Foreskin melanocyte (primary cell): ENCODE measurements at places on chromosomes 3 and 15.

GRCh38 chr3:2540115-2540514 lies 441.4 kb downstream of the CNTN4 start:
- DNase-seq = no peak

DNA sequence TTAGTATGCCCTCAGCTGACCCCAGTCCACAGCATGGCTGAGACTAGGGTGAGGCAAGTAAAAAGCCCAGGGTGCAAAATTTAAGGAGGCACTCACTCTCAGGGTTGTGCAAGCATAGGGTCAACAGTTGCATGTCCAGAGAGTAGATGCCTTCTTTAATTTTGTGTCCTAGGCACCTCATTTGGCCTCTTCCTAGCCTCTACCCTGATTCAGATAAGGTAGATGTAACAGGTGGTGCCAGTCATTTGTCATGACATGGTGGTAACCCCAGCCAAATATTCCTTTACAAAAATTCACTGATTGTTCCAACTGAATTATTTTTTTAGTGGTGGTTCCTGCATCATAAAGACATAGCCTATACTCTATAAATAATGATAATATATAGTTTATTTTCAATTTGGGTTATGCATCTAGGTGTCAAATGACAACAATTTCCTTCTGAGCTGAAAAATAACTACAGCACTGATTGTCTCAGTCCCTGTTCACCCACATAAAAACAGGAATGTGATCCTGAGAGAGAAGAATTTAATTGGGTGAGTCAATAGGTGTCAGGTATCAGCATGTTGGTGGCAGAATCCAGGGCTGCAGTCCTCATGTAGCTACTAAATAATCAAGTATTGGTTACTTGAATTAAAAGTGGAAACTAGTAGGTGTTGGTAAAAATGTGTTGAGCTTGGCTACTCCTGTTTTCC lies 44.2 kb upstream of the TIPARP start:
- DNase-seq = no peak

DNA sequence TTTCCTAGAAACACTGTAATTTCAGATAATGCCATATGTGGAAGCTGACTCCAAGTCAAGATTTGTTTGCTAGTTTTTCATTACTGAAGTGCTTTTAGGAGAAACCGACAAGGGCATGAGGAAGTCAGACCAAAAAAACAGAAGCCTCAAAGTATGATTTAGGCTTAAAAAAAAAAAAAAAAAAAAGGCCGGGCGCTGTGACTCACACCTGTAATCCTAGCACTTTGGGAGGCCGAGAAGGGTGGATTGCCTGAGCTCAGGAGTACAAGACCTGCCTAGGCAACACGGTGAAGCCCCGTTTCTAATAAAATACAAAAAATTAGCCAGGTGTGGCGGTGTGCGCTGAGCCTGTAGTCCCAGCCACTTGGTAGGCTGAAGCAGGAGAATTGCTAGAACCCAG lies 11.6 kb downstream of the RPL15 start:
- DNase-seq = no peak

GRCh38 chr3:184359610-184360009 lies 1.8 kb downstream of the CLCN2 start:
- DNase-seq = no peak

- DNase-seq = no peak
Observed at GRCh38 chr15:61318802-61319525, 89.9 kb upstream of the RORA start.

DNA sequence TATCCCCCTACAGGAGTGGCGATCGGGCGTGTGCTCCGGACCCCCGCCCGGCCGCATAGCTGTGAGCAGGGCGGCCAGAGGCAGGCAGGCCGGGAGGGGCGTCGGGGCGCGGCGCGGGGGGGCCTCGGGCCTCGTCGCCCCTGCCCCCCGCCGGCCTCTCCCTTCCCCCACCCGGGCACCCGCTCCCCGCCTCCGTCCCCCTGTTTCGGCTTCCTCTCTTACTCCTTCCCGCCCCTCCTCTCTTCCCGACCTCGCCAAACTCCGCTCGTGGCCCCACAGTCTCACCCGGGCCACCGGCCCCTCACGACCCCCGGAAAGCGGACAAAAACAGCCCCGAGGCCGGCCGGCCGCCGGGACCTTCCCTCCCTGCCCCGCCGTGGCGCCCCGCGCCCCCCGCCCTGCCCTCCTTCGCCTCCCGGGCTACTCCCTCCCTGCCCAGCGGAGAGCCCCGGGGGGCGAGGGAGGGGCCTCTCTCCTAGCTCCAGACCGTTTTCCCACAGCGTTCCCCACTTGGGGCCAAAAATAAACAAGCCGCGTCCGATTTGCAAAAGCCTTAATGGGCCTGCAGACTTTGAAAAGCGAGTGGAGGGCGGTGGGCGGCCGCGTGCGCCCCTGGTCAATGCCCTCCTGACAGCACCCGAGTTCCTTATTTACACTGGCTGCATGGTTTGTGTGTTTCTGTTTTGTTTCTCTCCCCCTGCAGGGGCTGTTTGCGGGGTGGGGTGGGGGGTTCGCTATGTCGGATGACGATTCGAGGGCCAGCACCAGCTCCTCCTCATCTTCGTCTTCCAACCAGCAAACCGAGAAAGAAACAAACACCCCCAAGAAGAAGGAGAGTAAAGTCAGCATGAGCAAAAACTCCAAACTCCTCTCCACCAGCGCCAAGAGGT lies 1.0 kb downstream of the UBE2E1 start:
- DNase-seq = no peak

DNA sequence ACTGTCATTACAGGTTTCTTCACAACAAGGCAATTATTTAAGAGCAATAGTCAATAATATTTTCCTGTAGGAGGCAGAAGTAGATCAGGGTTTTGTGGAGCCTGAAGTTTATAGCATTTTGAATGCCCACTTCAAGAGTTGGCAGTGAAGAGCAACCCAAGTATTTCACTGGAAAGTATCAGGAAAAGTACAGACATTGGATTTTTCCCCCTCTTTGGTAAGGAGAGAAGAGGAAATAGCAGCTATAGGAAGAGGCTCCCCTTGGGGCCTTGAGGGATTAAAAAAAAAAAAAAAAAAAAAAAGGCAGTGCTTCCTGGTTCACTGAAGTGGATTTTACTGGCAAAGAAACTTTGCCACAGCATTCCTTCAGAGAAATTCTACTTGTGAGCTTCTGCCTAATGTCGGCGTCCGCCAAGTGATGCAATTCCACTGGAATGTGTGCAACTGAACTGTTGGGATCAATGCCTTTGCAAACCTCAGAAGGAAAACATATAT lies 5.7 kb upstream of the CNTN6 start:
- peak; percentile 48 for DNase-seq

DNA sequence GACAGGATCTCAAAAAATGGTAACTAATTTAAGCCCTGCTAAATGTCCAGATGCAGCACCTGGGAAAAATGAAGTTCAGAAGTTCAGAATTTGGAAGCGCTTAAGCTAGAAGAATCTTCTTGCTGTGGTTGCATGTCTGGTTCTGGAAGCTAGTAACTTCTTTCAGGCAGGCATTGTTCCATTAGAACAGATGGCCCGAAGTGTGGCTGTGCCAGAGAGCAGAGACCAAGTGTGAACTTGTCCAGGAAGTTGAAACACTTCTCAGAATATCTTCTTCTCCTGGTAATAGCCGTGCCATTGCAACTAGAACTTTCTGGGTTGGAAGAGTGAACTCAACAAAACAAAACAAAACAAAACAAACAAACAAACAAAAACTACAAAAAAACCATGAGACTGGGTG lies 80.0 kb downstream of the MITF start:
- DNase-seq = no peak

DNA sequence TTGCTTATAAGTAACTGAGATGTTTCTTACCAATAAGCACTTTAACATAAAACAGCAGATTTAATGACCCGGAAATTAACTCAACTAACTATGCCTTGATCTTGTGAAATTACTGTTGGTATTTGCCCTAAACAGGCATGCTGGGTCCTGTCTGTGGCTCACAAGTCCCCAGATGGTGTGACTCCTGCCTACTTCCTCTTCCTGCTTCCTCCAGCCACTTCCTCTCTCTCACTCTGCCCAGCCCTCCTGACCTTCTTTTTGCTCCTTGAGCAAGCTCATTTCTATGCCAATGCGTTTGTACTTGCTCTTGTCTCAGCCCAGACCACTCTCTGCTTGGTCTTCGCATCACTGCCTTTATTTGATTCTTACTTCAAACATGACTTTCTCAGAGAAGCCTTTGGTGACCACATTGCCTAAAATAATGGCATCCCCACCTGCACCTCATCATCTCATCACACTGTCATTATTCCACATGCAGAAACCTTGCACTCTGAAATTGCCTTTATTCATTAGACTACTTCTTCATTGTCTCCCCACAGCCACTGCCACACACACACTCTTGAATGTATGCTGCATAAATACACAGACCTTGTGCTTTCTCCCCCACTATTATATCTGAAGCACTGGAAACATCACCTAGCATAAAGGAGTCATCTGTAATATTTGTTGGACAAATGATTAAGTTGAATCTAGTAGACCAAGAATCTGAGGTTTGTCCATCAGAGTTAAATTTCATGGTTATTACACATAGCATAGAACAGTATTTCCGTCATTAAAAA lies 256.3 kb upstream of the SEMA6D start:
- no peak for DNase-seq

- no peak for DNase-seq
Observed at GRCh38 chr3:99565331-99565730, 73.1 kb upstream of the COL8A1 start.
